ENCODE measurements at places on chromosomes 4 and X.

GRCh38 chrX:148385471-148385870 lies 114.9 kb upstream of the AFF2 start:
- DNase-seq: no peak

DNA sequence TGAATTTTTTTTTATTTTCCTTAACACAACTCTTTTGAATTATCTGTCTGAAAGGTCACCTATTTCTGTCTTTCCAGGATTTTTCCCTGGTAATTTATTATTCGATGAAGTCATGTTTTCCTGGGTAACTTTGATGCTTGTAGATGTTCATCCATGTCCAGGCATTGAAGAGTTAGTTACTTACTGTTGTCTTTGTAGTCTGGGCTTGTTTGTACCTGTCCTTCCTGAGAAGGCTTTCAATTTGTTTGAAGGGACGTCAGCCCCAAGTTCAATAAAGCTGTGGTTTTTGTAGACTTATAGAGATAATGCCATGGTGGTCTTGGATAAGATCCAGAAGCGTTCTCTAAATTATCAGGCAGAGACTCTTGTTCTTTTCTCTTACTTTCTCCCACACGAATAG lies 252.4 kb upstream of the ARHGAP24 start:
- DNase-seq: no peak

DNA sequence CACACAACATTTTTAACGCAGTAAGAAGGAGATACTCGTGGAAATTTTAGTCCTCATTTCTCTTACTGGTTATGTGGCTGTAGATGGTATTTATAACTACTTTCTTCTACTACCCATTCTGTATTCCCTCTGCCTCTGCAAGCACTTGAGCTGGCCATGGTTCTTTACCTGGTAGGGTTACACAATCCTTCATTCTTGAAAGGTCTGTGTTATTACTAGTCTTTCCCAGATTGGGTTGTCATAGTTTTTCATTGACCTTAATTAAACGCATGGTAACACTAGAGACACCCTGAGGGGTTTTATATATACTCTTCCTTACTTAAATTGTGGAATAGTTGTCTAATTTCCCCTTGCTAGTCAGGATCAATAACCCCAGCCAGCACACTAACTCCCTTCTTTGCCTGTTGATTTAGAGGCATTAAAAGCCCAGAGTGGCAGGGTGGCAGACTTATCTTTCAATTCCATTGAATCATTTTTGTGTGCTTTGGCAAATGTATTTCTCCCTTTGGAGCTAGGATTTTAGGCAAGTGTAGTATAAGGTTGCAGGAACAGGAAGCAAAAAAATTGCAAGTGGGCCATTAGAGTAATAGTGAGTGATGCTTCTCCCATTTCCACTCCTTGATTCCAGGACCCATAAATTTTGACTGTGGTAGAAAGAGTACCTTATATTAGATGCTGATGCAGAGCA lies 113.6 kb upstream of the EMCN start:
- no peak for DNase-seq

DNA sequence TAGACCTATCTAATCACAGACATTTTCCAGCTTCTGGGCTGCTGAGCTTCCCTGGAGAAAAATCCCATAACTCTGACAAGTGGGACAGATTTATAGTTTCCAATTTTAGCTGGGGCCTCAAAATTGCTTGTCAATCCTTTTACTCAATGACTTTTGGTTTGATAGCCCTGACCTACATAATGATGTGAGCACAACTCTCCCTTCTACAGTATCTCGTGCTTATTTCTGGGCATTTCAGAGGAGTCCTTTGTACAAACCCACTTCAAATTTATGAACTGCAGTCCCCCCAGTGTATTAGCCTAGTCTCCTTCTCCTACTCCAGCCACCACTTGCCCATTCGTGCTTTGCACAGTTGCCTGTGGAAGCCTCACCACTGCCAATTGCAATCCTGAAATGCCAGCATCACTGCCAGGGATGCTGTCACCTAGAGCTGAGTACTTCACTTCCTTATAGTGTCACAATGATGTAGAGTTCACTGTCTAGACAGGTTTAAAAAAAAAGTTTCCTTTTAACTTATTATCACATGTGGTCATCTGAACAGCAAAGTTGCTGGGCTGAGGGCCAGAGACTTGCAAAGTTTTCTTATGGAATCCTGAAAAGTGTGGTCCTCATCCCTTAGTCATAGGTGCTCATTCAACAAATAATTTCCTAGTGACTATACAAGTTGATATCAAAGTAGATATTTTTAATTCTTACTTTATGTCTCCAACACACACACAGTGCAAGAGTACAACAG lies 21.2 kb downstream of the TRAM1L1 start:
- DNase-seq: no peak

DNA sequence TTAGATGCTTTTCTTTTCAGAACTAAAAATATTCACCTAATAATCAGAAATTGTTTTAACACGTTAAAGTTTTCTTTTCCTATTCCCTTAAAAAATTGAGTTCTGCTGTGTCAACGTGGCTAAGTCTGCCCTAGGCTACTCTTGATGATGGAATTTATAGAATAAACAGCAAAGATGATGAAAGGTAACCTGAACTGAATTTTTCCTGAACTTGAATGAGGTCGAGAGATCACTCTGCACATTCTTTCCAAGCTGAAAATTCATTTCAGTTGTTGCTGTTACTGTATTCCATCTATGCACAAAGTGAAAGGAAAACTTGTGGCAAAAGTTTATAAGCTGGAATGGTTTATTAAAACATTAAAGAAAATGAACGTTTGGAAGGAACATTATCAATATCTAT lies 245.9 kb upstream of the GIMD1 start:
- no peak for DNase-seq

DNA sequence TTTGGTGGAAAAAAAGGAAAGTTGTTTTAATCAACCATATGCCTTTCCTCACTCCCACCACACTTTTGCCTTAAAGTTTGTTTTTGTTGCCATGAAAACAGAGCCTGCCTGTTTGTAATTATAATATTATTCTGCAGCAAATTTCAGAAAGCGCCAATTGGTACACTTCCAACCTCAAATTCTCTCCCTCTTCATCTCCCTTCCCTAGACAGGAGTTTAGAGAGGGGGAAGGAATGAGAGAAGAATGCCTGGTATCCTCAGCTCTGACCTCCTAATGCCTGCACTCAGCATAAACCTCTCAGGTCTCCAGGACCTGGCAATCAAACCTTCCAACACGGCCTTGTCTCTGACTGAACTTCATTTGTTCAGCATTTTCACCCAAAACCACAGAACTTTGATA lies 138.4 kb upstream of the HCCS start:
- no peak for DNase-seq

GRCh38 chrX:136671006-136671610 lies 23.1 kb downstream of the CD40LG start:
- no peak for DNase-seq

- DNase-seq: no peak
These were observed 59.0 kb upstream of the MID1 start for GRCh38 chrX:10679387-10679786.

DNA sequence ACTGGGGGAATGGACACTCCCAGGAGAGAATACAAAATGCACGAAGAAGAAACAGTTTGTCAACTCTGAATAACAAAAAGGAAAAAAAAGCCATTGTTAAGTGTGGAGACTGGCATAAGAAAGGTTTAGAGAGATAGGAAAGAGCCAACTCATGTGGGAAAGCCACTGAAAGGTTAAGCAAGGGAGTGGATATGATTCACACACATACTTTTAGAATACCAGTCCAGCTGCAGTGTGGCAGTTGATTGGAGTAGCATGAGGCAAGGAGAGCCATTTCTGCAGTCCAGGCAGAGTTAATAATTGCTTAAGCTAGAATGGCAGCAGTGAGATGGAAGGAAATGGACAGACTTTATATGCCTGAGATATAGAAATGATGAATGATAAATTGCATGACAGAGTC lies 36.9 kb upstream of the ADAD1 start:
- no peak for DNase-seq

- no peak for DNase-seq
These were observed 70.3 kb upstream of the NDP start for GRCh38 chrX:44043496-44043895.

GRCh38 chr4:93743022-93743421 lies 85.5 kb upstream of the ATOH1 start:
- no peak for DNase-seq

DNA sequence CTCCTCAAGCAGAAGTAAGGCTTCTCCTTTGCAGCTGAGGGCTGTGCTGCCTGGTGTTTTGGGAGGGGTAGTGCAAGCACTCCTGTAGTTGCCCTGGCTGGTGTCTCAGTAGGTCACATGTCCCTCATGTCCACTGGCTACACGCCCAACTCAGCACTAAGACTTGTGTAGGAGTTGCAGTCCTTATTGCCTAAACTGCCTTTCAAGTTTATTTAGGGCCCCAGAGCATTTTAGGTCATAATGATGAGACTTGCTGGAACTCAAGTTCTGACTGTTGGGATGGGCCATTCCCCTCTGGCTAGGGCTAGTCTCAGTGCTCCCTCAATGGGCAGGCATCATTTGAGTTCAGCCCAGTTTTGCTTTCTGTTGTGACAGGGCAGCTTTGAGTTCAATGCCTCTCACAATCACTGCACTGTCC lies 44.1 kb downstream of the PPM1K start:
- DNase-seq: no peak

DNA sequence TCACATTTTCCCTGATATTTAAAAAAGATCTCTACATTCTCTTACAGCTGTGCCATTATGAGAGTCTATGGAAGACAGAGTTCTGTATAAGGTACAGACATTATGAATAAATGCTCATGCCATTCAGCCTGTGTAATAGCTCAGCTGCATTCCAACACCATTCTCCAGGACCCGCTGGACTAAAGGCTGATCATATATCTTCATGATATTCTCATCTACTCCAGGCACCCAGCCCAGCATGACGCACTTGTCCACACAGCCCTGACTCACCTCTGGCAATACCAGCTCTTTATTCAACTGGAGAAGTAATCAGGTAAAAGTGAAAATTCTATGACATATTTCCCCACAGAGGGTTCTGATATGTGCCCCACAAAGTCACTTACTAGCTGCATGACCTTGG lies 437.5 kb upstream of the FGF16 start:
- no peak for DNase-seq

- DNase-seq: no peak
These were observed 1661.6 kb upstream of the PCDH7 start for GRCh38 chr4:29058531-29058930.

- no peak for DNase-seq
These were observed 266.3 kb downstream of the FBXW7 start for GRCh38 chr4:152269448-152270191.

DNA sequence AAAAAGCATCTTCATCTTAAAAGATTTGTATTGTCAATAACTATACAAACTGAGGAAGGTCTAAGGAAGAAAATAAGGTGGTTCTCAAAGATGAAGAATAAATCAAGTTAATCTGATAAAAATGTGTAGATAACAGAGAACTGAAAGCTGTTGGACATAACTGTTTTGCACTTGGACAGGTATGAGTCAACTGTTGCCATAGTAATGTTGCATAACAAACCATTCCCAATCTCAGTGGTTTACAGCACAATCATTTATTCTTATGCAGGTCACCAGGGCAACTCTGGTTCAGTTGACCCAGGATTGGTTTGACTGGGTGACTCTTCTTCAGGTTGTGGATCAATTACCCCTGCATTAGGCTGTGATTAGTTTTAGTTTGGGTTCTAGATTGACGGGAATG lies 2197.7 kb downstream of the ARAP2 start:
- DNase-seq: no peak

DNA sequence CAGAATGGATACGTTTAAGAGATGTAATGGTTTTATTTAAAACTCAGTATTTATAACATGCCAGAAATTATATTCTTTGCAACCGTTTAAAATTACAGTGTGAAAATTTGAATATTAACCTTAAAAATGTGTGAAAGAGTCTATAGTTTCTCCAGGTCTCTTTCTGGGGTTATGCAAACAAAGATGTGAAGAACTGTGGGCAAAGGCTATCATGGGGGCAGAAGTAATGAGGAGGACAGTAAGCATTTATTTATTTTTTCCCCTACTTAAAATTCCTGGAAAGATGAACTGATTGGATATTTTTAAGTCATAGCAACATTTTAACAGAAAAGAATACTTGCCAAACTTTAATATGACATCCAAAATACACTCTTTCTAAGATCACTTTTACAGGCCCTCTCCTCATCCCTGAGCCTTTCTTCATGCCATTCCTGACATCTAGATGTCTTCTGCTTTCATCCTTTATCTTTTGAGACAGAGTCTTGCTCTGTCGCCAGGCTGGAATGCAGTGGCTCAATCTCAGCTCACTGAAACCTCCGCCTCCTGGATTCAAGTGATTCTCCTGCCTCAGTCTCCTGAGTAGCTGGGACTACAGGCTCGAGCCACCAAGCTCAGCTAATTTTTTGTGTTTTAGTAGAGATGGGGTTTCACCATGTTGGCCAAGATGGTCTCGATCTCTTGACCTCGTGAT lies 46.1 kb downstream of the TMEM131L start:
- DNase-seq: no peak

- no peak for DNase-seq
These were observed 16.4 kb downstream of the FGF2 start for GRCh38 chr4:122842984-122843531.

DNA sequence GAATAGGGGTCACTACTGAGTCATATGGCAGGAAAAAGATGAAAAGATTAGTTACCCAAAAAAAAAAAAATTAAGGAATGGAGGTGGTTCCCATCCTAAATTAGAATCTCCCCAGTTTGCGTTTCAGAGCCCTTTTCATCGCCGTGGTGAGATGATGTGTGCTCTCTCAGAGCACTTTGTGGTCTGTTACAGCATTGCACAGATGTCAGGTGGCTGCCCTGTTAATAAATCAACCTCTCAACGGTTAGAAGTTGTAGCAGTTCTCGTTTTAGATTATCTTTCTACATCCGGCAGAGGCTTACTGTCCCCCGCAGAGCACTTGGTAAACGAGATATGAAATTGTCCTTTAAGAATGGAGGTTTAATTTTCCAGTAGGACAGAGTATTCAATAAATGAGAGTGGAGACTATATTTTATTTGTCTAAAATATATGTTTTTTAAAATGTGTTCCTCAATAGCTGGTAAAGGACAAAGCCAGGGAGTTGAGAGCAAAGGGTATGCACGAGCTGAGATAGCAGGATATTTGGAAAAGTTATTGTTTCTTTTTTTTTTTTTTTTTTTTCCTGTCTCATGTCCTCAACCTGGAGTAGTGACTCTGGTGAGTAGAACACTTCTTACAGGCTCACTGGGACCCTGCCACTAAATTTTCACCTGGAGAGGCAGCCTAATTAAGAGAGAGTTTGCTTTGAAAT lies 26.9 kb downstream of the AFF1 start:
- peak; percentile 5 for DNase-seq

GRCh38 chr4:112136551-112136950 lies 8.7 kb upstream of the FAM241A start:
- DNase-seq: no peak

GRCh38 chrX:105822138-105823091 lies at the start of gene NRK:
Gene NRK, plus strand, starts transcription at chrX:105822539. Its CDS starts 307 bp downstream, at chrX:105822846.
- DNase-seq: no peak

GRCh38 chr4:1644891-1645657 lies 39.0 kb downstream of the FAM53A start:
- DNase-seq: no peak

DNA sequence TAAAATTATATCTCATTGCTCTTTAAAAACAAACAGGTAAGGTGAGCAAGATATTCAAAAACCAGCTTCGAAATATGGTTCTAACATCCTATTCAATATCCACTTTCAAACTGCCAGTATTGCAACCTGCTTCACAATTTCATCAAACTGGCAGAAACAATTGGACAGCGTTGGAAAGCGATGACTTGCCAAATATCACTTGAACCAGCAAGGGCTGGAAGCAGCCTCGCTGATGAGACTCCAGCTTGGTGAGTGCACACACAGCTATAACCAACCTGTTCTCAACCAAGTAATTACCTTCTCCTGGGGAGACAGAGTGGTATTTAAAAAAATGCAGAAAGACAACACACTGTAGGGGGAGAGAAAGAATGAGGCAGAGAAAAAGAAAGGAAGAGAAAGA lies 155.8 kb upstream of the RAI2 start:
- DNase-seq: no peak

All from stimulated activated CD8-positive, alpha-beta memory T cell treated with anti-CD3 and anti-CD28 coated beads, Interleukin-15, amount 100 ng/mL, for 48 hours (primary cell).